NCI-H1436 treated with DMSO at 0.1 percent for 48 hours (cell line): ENCODE measurements at places on chromosomes 6 and 20.

DNA sequence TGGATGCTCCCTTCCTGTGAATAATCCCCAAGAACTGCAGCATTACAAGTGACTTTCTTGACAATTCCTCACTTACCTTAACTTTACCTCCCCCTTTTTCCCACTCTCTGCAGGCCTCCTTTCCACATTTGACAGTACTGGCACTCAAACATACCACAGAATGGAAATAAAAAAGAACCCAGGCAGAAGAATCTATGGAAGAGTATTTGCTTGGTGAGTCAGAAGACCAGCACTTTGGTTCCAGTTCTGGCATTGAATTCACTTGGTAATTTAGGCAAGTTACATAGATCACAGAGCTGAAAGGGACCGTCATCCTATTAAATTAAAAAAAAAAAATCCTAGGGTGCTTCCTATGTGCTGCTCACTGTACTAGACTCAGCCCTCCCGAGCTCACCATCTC is 55.0 kb downstream of the BTBD9 start:
- DNase-seq, result no peak

GRCh38 chr20:35721621-35722020 is 20.4 kb downstream of the RBM39 start:
- DNase-seq, result no peak

DNA sequence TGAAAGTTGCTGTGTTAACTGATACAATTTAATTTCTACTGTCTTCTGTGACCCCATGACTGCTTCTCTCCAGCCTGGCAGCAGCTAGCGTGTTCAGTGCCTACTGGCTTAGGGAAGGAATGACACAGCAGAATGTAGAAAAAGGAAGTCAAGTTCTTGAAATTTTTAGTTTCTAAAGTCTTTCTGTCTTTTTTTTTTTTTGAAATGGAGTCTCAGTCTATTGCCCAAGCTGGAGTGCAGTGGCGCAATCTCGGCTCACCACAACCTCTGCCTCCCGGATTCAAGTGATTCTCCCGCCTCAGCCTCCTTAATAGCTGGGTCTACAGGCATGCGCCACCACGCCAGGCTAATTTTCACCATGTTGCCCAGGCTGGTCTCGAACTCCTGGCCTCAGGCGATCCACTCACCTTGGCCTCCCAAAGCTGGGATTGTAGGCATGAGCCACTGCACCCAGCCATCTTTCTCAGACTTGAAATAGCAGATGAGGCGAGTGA is 39.3 kb downstream of the PCNA start:
- DNase-seq, result peak; percentile 1

GRCh38 chr6:131831886-131832285 is 24.1 kb downstream of the ENPP1 start:
- no peak for DNase-seq

DNA sequence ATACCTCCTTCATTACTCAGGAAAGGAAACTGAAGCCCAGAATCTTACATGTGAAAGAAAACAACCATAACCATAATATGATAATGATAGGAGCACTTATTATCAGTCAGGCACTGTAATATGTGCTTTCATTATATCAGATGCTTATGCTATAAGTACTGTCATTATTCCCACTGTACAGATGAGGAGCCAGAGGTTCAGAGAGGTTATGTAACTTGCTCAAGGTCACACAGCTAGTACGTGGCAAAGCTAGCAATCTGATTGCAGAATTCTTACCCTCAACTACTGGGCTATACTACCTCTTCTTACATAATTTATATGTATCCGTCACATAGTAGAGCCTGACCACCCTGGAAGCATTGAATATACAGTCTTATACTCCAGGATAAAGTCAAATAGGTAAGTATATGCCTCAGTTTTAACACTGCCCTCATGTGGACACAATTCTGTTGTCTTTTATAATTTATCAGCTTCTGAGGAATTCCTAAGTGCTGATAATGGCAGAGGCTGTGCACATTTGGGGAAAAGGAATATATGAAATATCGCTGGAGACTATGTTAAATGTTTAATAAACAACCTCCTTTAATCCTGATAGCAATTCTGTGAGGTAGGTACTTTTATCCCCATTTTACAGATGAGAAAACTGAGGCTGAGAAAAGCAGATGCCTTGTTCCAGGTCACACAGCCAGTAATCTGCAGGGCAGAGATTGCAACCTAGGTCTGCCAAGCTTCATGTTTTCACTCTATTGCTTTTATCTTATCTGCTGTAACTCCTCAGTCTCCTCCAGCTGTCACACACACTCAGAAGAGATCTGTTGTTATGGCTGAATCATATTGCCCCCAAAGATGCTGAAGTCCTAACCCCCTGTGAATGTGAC is 13.4 kb downstream of the BCAS1 start:
- no peak for DNase-seq

- no peak for DNase-seq
Observed at GRCh38 chr20:39943336-39943735, 745.7 kb downstream of the MAFB start.

- no peak for DNase-seq
Observed at GRCh38 chr6:161076181-161076677, 84.7 kb downstream of the MAP3K4 start.

- no peak for DNase-seq
Observed at GRCh38 chr20:39660965-39661364, 698.8 kb downstream of the DHX35 start.

DNA sequence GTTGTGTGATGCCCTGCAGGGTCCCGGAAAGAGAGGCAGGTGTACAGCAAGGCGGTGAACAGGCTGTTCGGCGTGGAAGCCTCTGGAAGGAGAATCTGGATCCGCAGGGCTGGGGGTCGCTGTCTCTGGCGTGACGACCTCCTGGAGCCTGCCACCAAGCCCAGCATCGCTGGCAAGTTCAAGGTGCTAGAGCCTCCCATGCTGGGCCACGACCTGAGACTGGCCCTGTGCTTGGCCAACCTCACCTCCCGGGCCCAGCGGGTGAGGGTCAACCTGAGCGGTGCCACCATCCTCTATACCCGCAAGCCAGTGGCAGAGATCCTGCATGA is 36.5 kb downstream of the TGM6 start:
- no peak for DNase-seq

GRCh38 chr6:56386717-56387116 is 139.3 kb upstream of the COL21A1 start:
- no peak for DNase-seq

GRCh38 chr6:35425284-35425683 is 26.9 kb upstream of the FANCE start:
- no peak for DNase-seq

DNA sequence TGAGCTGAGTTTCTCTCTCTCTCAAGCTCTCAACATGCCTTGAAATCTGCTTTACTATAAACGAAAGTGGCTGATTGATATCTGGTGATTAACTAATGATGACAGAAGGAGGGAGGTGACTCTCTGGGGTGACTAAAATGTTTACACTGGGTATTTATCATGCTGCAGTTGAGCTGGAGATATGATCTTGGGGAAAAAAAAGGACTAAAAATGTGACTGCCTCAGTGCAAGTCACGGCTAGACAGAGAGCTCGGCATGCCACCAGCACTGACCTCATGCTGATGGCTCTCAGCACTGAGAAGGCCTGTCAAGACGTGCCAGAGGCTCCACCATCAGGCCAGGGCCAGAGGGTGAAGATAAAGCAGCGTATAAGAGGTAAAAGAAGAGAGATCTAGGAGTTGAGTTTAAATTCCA is 103.1 kb upstream of the SPACA1 start:
- DNase-seq, result no peak

- DNase-seq, result no peak
Observed at GRCh38 chr6:90701926-90702325, 115.1 kb upstream of the MAP3K7 start.

GRCh38 chr6:27296106-27296783 is 15.8 kb downstream of the POM121L2 start:
- DNase-seq, result no peak

GRCh38 chr6:161348628-161348994 is 74.8 kb upstream of the AGPAT4 start:
- DNase-seq, result no peak

DNA sequence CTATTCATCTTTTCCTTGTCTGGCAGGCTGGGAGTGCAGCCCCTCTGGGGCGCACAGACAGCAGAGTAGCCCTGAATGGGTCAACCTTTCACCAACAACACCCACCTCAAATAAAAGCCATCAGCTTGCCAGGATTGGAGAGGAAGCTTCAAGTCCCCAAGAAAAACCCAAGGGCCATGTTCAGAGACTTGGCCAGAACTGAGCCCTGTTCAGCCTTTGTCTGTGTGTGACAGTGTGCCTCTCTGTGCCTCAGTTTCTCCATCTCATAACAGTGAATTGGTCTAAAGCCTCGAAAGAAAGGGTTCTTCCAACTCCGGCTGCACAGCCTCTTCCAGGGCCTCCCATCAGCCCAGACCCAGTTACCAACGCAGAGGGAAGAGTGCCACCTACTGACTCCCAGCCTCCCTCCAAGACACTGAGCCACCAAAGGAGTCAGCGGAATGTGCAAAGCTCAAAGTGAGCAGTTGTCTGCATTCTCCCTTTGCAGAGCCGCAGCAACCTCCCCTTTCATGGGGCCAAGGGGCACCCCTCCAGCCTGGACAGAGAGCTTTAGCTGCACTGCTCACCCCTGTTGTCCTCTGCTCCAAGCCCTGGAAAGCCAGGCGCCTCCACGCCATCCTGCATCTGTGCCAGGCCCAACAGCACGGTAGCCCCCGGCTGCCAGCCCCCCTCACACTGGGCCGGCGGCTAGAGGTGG is 82.7 kb upstream of the TOP1 start:
- DNase-seq, result no peak

DNA sequence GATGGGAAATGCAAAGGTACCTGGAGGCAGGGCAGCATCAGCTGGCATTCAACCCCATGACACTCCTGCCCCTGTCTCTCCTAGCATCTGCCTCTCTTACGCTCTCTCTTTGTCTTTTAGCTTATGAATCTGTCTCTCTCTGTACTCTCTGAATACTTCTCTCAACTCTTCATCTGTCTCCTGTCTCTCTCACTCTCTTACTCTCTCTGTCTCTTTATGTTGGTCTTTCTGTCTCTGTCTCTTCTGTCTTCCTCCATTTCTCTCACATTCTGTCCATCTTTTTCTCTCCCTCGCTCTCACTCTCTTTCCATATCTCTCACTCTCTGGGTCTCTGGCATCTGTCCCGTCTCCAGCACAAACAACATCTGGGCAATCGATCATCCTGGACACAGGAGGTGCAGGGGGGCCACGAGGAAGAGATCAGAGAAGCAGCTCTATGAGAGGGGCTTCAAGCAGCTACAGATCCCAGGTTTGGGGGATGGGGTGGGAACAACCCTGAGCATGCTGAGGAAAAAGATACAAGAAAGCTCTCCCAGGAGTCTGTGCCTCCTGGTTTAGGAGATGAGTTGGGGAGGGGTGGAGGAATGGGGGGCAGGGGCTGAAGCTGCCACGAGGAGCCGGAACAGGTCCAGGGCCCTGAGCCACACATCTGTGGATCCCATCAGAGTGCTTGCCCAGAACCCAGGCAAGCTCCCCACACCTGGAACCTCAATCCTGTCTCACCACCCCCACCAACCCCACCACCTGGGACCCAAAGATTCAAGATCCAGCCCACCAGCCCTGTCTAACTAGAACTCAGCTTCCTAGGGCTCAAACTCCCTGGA is 2.4 kb downstream of the COL11A2 start:
- no peak for DNase-seq

- DNase-seq, result no peak
Observed at GRCh38 chr6:80771941-80772340, 665.5 kb downstream of the BCKDHB start.

- no peak for DNase-seq
Observed at GRCh38 chr20:56348305-56348693, 10.5 kb upstream of the FAM210B start.

DNA sequence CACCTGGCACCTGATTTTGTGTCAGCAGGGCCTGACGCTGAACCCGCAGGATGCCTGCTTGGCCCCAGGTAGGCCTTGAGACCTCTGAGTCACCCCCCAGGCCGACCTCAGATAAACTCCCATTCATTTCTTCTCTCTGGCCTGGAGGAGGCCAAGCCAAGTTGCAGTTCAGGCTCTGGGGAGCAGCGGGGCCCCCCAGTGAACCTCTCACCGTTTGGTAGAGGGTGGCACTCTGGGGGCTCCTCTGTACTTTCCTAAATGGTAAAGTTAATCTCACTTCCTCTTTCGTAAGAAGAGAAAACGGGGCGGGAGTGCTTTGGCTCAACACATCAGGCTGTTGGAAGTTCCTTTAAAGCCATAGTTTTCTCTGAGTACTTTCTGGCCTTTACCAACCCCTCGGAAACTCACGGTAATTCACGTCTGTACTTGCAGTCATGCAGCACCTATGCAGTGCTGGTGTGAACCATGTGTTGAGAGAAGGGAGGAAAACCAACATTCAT is 2.8 kb downstream of the SIRPA start:
- DNase-seq, result no peak

- no peak for DNase-seq
Observed at GRCh38 chr20:19987046-19987445, 30.1 kb upstream of the NAA20 start.

DNA sequence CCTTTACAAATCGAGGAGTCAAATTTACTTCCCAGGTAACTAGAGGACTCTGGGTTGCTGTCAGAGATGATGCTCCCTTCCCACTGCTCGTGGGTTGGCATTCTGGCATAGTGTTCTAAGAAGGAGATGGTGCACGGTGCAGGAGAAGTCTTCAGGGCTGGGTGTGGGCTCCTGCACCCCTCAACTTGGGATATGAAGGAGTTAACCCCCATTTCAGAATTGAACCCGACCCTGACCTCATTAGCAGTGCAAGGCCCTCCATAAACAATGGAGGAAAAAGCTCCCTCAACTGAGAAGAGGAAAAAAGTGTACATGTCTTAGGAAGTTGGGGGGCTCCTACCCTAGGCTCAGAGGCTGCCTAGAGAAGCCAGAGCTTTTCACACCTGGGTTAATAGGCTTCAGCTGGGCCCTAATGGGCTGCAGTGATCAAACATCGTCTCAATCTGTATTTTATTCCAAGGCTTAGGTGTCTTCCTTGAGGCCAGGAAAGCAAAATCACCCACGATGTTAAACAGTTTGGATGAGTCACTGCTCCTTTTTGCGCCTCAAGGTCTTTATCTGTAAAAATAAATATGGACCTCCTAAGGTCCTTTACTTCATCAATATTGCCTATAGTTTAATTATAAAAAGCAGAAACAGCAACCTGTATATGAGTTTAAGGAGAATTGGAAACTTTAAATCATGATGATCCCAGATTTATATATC is 29.4 kb downstream of the TFAP2B start:
- DNase-seq, result no peak

- DNase-seq, result no peak
Observed at GRCh38 chr20:62646851-62647520, 4.7 kb downstream of the SLCO4A1 start.
